ENCODE measurements at places on chromosomes 13 and 19.
A peak's percentile ranks its signal among the peaks of the same experiment; 100 is the strongest.

DNA sequence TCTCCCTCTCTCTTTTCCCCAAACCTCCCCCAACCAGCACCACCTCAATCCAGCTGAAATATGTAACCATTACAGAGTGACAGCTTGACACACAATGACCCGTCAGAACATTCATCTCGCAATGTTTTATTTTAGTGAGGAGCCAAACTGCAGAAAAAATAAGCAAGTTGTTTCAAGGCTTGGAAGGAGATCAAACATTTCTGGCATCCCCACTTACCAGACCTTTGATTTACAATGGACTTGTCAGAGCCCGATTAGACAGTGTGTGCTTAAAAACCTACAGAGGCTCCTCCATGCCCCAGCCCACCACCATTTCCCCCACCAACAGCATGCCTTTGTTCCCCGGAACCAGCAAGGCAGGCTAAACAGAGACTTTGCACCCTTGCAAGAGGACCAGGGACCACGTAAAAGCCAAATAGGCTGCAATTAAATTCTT, 382.8 kb upstream of the ZNF507 start:
- no peak for DNase-seq

- no peak for DNase-seq
Observed at GRCh38 chr13:105925496-105925895, 610.0 kb downstream of the EFNB2 start.

- no peak for DNase-seq
Observed at GRCh38 chr19:4446704-4447200, 10.8 kb downstream of the UBXN6 start.

DNA sequence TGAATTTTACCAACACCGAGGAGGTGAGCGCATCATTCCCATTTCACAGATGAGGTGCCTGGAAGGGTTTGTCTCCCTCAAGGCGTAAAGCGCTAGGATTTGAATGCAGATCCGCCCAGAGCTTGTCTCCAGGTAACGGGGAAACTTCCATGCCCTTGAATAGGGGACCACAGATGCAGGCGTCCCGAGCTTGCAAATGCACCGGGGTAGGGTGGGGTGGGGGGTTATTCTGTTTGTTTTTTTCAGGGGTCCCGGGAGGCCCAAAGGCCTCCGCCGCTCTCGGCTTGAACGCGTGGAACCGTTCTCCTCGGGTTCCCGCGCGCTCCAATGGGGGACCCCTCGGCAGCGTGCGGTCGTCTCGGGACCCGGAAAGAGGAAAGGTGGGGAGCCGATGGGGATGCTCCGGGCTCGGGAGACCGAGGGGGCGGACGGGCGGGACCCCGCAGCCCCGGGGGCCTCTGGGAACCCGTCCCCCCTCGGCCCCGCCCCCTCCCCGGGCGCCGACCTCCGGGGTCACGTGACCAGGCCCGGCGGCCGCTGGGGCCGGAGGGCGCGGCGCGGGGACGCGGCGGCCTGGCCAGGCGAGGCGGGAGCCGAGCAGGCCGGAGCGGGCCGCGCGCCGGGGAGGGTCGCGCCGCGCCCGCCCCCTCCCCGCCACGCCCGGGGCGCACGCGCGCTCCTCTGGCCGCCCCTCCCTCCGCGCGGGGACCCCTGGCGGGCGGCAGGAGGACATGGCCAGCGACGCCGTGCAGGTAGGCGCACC, at the start of gene PKN1:
Gene PKN1 (plus strand): TSS at position 516 of the 763 bp plus-strand sequence. CDS start 216 bp downstream, at position 732.
- no peak for DNase-seq

GRCh38 chr19:33947265-33947964, 150.7 kb downstream of the KCTD15 start:
- no peak for DNase-seq

DNA sequence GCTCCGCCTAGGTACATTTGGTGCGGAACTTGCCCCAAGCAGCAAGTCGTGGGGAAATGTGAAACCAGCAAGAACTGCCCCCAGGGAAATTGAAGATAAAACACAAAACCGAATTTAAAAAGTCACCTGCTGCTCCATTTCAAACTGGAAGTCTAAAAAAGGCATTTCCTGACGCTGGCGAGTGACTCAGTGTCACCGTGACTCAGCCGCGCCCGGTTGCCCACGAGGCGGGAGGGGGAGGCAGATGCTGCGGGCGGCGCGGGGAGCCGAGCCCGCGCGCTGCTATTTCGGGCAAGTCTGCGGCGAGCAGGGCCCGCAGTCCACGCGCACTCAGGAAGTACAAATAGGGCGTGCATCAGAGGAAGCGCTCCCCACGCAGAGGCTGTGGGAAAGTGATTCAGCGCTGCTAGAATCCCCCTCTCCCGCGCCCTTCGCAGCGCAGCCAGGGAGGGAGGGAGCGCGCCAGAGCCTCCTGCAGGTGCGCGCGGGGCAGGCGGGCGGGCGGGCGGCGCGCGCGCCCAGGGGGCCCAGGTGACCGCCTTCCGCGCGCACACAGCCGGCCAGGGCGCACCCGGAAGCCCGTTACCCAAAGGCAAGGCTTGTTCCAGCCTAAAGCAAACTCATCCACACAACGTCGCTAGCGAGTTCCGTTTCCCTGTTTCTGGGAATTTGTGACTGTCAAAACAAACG, 168.8 kb downstream of the COL4A1 start:
- peak; percentile 62 for DNase-seq

DNA sequence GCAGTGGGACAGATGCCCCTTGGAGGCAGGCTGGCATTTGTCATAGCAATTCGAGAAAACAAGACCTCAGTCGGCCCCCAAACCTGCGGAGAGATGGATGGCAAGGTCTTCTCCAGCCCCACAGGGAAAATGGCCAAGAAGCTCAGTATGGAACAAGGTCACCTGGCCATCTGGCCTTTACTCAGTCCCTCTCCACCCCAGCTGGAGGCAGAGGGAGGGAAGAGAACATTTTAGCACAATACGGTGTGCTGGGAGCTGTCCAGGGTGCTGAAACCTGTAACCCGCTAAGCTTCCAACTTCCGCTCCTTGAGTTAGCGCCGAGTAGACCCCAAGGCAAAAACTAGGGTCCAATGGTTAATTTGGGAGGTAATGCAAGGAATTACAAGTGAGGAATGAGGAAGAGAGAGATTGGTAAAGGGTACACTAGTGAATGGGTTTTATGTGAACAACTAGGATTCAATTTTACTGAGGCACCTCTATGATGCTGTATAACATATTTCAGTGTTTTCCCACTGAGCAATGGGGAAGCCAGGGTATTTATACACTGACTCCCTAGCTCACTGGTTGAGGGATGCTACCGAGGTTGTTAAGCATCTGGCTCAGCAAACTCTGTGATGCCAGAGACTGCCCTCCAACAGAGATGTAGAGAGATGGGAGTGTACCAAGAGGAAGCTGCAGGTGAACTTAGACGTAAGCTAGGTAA, 64.3 kb downstream of the CACNA1A start:
- peak; percentile 10 for DNase-seq

GRCh38 chr13:71875823-71876222, 8.8 kb upstream of the DACH1 start:
- DNase-seq = no peak

DNA sequence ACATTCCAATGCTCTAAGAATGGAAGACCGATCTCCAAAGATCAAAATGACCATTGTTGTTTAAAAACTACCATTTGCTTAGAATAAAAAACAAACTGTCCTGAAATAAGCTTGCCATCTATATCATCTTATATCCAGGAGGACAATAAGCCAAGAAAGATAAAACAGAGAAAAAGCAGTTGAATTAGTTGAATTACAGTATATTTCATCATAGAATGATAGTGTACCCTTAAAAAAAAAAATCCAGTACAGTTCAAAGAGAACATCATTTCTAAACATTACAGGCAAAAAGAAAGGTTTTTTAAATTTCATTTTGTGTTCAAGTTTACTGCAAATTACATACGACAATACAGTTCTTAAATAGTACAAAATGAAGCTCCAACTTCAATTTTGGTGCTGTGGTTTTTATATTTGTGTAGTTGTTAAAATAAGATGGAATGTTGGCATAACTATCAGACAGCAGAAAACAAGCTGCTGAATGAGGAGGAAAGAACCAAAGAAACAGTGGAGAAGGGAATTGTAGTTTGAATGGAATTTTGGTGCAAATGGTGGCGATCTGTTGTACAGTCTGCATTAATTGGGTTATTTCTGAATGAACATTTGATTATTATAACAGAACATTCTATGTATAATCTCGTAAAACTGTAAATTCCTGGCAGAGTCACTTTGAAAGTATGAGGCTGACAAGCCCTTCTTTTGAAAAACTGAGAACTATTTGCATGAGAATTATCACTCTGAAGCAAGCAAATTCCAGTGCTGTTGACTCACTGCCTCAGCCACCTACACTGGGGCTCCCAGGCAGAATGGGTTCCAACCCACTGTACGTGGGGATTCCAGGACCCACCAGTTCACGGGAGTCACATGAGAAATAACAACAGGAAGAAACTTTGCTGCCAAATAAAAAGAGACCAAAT, 37.7 kb downstream of the LHFPL6 start:
- no peak for DNase-seq

- DNase-seq = no peak
Observed at GRCh38 chr19:15476325-15476724, 3.0 kb downstream of the PGLYRP2 start.

- no peak for DNase-seq
Observed at GRCh38 chr19:16012552-16012951, 63.7 kb upstream of the TPM4 start.

GRCh38 chr13:39210961-39211534, 172.8 kb downstream of the NHLRC3 start:
- DNase-seq = no peak

GRCh38 chr13:106003651-106004050, 531.8 kb downstream of the EFNB2 start:
- no peak for DNase-seq

DNA sequence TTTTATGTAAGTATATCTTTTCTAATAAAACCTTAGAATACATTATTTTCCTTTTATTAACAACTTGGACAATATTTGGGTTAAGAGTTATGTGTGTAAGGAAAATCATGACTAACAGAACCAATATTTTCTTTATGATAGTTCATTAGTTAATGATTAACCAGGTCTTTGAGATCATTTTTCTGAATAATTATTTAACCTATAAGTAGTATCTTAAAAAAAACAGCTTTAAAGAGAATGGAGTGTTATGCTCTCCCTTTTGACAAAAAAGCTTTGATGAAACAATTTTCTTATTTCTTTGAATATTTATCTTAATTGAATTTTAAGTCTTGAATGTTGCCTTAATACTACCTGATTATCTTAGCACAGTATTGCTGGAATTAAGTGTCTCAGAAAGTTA, 3.8 kb downstream of the SLAIN1 start:
- DNase-seq = no peak

DNA sequence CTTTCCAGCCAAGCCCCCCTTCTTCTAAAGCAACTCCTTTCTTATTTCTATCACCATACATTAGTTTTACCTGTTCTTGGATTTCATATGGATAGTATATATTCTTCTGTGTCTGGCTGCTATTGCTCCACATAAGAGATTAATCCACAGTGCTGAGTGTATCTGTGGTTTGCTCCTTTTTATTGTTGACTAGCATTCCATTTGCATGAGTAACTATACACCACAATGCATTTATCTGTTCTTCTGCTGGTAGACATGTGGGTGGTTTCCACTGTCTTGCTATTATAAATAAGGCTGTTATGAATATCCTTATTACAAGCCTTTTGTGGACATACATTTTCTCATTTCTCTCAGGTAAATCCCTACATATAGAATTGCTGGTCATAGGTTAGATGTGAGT, 138.2 kb downstream of the SLC7A1 start:
- DNase-seq = no peak

DNA sequence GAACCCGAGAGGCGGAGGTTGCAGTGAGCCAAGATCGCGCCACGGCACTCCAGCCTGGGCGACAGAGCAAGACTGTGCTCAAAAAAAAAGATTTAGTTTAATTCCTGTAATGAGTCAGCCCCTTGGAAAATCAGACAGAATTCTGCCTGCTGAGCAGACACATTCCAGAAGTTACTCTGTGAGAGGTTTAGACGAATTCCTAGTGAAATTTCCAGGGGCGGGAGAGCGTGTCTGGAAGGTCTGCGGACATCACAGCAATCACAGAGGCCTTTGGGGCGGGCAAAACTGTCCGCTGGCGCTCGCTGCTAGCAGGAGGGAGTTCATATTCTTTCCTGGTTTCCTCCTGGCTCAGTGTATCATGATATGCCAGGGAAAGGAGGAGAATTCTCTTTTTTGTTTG, 17.5 kb downstream of the MISP start:
- no peak for DNase-seq

- no peak for DNase-seq
Observed at GRCh38 chr19:38667661-38668171, 20.3 kb downstream of the ACTN4 start.

DNA sequence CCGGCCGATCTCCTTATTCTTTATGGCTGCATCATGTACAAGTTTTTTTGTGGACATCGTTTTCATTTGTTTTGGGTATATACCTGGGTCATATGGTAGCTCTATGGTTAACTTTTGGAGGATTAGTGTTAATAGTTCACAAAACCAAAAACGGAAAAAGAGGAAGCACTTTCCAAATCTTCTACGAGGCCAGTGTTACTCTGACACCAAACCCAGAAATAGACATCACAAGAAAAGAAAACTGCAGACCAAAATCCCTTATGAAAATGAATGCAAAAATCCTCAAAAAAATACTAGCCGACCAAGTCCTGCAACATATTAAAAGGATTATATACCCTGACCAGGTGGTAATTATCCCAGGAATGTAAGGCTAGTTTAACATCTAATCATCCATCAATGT, 29.8 kb downstream of the ADGRE2 start:
- DNase-seq = no peak

- no peak for DNase-seq
Observed at GRCh38 chr13:66492479-66492878, 737.7 kb downstream of the PCDH9 start.

GRCh38 chr13:113965383-113965874, 8.4 kb downstream of the C13orf46 start:
- DNase-seq = no peak

GRCh38 chr13:75469047-75469446, 12.9 kb downstream of the TBC1D4 start:
- DNase-seq = no peak

GRCh38 chr19:31969016-31969415, 376.4 kb upstream of the ZNF507 start:
- DNase-seq = no peak

DNA sequence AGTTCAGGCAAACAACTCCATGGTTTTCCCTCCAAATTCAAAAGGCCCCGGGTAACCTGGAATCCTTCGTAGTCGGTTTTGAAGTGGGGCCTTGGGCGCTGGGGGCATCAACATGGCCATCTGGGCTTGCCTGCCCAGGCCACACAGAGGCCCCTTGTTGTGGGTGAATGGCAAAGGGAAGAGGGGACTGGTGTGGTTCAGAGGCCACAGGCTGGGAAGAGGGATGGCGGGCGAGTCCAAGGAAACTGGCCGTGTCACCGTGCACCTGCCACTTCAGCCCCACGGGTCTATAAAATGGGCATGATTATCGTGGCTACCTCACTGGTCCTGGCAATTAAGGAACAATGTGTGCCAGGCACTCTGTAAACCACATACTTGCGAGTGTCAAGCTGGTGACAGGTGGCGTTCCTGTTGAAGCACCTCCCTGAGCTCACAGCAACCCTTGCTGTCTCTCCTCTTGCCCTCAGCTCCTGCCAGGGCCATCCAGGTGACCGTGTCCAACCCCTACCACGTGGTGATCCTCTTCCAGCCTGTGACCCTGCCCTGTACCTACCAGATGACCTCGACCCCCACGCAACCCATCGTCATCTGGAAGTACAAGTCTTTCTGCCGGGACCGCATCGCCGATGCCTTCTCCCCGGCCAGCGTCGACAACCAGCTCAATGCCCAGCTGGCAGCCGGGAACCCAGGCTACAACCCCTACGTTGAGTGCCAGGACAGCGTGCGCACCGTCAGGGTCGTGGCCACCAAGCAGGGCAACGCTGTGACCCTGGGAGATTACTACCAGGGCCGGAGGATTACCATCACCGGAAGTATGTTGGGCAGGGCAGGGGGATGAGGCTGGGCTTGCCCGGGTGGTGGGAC, 1.3 kb downstream of the LSR start:
- no peak for DNase-seq
